Vagina (tissue), 2 donors: ENCODE measurements at places on chromosomes 11 and 22.

GRCh38 chr11:24739637-24740036 is 242.8 kb downstream of the LUZP2 start:
- DNase-seq, result no peak

DNA sequence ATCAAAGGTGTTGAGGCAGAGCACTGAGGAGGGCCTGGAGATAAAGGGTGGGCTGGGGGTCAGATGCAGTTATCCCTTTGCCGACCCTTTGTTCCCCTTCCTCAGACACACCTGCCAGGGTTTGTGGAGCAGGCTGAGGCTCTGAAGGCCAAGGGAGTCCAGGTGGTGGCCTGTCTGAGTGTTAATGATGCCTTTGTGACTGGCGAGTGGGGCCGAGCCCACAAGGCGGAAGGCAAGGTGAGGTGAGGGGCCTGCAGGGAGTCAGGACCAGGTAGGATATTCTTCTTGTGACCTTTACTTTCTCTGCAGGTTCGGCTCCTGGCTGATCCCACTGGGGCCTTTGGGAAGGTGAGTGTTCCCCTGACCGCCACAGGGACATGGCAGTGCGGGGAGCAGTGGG is 2.6 kb downstream of the PRDX5 start:
- DNase-seq, result peak; percentile 80

DNA sequence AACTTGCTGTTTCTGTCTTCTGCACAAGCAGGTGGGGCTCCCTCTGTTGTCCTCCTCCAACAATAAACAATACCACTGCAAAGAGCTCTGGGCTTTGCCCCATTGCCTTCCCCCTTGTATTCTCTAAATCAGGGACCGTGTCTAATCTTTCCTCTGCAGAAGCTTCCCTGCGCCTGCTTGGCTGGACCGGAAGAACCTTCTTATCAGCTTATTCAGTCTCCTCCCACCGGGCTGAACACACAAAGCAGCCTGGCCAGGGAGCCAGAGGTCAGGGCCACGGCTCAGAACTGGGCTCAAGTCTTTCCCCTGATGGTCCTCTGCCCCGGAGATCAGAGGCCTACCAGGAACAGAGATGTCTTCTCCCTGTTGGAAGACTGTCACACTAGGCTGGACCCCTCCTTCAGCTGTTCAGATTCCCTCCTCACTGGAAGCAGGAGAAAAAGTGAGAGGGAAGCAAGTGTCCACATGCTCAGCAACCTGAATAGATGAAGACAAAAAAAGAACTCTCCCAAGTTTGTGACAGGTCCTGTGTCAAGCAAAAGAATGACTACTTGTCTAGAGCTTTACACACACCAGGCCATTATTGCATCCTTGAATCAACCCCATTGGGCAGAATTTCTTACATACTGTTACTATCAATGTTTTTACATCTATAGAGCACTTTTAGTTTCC is 63.7 kb downstream of the RAB30 start:
- DNase-seq, result no peak

DNA sequence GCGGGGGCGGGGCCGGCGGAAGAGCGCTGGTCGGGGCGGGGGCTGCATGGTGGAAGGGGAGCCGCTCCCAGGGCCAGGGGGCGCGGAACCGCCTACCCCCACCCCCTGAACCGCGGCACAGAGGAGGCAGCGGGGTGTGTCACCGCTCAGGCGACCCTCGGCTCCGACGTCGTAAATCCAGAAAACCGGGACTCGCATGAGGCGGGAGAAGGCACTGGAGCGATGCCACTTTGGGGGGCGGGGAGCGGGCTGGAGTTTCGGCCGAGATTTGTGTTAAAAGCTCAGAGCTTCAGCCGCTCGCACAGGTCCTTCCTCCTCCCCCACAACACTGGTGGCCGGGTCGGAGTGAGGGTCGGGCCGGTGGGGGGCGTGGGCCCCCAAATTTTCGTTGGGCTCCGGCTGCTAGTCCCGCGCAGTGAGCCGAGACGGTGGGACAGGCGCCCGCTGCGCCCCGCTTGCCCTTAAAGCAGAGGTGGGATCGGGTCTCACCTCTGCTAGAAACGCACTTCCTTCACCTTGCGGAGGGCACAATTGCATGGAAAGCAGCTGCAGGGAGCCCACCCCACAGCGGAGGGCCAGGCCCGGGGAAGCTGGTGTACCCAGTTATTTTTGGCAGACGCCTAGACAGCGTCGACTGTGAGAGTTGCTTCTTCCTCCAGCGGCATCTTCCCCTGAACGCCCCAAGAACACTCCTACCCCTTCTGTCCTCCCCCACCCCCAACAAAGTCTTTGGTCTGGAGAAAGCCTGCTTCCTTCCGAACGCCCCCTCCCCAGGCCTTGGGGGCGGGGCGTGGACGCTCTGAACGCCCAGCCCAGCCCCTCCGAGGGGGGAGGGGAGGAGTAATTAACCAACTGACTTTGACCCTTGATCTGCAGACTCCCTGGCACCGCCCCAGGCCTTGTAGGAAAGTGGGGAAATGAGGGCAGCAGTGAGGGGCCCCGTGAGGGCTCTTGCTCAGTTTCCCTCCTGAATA is 1.1 kb downstream of the OVOL1 start:
- no peak for DNase-seq

GRCh38 chr11:35516403-35516802 is 9.0 kb downstream of the PAMR1 start:
- DNase-seq, result no peak

DNA sequence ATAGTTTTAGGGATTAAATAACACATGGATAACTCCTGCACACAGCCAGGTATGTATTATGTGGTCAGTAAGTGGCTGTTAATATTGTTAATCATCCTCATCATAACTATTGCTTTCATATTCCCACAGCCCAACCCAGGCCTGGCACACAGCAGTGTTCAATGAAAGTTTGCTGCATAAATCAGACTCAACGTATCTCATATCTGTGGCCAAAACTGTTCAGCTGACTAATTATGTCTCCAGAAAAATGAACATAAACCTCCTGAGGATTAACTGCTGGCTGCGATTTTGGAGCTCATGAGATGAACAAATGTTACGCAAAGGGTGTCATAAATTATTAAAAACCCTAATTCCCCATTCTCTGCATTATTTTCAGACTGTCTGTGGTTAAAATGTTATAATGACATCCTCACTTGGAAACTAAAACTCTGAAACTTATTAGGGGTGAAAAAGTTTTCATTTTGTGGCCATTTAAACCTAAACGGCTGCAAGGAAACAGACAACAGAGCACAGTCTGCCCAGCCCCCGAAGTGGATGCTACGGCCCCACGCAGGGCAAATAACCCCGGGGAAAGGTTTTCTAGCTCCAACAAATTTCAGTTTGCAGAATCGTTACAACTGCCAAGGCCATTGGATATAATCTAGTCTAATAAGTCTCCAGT is 17.3 kb downstream of the ABCC8 start:
- DNase-seq, result no peak

- no peak for DNase-seq
These were observed 13.1 kb downstream of the ADM start for GRCh38 chr11:10317776-10318526.

- DNase-seq, result no peak
These were observed 90.2 kb downstream of the PLEKHA7 start for GRCh38 chr11:16923987-16924386.

GRCh38 chr11:128152796-128153696 is 434.3 kb downstream of the ETS1 start:
- DNase-seq, result no peak

- peak; percentile 61 for DNase-seq
These were observed 16.1 kb downstream of the TUB start for GRCh38 chr11:8097062-8097461.

GRCh38 chr22:46066691-46067090 is 83.6 kb upstream of the PPARA start:
- DNase-seq, result no peak

DNA sequence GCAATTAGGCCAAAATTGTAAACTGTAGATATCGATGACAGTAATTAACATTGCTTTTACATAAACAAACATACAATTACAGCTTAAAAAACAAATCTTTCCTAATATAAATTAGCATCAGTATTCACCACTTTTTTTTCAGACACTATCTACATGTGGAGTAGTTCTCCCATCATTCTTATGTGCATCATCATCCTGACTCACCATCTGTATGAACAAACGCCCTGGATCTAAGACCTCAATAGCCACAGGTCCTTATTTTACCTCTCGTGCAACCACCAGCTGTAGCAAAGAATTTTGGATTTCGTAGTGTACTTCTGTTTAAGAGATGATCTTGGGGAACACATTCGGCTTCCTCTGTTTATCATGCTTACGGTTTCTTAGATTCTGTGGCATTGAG is 551.9 kb upstream of the KIRREL3 start:
- DNase-seq, result no peak

DNA sequence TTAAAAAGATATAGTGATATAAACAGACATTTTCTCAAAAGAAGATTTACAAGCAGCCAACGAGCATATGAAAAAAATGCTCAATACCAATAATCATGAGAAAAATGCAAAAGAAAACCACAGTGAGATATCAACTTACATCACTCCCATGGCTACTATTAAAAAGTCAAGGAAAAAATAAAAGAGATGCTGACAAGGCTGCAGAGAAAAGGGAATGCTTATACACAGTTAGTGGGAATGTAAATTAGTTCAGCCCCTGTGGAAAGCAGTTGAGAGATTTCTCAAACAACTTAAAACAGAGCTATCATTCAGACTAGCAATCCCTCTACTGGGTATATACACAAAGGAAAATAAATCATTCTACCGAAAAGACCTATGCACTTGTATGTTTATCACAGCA is 97.1 kb upstream of the CARD18 start:
- DNase-seq, result no peak

DNA sequence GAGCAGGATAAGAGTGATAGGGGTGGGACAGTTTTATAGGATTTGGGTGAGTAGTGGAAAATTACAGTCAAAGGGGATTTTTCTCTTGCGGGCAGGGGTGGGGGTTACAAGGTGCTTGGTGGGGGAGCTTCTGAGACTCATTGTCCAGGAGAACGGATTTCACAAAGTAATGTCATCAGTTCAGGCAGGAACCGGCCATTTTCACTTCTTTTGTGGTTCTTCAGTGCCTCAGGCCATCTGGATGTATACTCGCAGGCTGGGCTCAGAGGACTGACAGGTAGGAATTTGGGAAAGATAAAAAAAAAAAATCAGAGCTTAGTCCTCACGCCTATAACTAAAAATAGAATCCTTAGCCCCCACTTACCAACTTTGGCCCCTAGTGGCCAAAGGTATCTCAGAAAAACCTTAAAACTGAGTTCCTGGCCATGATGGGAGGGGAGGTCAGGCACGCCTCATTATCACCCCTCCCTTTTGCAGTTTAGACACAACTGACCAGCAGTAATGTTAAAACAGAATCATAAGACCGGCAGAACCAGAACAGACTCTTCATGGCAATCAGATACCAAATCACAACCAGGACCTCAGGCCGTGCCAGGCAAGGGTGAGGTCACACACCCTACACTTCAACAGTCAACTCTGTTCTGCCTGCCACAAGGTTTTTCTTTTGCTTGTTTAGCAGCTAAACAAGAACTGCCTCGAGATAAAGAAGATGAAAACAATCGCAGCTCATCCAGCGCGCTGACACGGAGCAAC is 8.9 kb upstream of the APOBEC3G start:
- no peak for DNase-seq

GRCh38 chr11:73152086-73152853 is 10.2 kb upstream of the FCHSD2 start:
- DNase-seq, result no peak

DNA sequence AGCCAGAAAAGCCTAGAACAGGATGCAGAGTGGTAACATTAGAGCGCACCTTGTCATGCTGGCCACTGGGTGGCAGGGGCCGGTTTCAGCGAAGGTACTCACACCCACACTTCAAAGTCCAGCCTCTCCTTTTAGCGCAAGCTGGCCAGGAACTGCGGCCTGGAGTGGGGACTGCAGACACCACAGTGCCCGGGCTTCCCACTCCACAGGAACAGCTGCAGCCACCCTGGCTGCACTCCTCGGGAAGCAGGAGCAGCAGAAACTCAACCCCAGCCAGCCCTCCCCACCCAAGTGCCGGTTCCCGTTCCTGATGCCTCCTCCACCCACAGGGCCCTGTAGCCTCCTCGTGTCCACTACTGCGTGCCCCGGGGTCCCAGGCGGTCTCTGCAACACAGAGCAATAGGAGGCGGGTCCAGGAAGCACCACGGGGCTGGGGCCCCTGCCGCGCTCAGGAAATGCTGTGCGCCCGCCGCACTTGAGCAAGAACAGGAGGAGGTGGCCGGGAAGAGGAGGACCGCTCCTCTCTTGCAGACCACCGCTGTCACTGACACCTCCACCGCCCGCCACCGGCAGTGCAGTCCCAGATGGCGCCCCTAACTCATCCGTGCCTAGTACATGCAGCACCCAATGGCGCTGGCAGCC is 2.2 kb downstream of the RFPL2 start:
- DNase-seq, result no peak

DNA sequence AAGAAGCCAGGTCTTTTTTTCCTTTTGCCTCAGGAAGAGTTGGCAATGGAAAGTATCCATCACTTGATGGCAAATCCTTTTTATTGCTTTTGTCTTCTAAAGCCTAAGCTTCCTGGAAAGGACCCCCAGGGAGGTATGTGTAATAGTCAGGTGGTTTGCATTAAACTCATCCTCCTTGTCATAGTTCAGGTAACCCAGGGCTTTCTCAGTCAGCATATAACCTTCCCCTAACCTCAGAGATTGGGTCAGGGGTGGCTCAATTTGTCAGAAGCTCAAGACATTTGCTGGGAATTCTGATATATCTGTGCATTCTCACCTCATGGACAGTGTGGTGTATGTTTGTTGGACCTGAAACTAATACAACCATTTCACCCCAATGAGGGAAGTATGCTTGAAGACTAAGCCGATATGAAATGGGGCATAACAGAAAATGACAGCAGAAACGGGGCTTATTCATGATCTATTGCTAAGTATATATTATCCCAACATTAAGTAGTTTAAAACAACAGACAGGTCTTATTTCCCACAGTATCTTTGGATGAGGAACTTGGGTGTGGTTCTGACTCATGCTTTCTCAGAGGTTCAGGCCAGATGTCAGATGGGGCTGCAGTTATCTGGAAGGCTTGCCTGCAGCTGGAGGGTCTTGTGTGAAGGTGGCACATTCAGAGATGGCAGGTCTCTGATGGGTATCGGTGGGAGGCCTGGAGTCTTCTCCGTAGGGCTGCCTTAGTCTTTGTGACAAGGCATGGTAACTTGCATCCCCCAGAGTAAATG is 135.8 kb upstream of the SPON1 start:
- no peak for DNase-seq

GRCh38 chr22:29255064-29255621 is 12.6 kb downstream of the RHBDD3 start:
- DNase-seq, result no peak

DNA sequence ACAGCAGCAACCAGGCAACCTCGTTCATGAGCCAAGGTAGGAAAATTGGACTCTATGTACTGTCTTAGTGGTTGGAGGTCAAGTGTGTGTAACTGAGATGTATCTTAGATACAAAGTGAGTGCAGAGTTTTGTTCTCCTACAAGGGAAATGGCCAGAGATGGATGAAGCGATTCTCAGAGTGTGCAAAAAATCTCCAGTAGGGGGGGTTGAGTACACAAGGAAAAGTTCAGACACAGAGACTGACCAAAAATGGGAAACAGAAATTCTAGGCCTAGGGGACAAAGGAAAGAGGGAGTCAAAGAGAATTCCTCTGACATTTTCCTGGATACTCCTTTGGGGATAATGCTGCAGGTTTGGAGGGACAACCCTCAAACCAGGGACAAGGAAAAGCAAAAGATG is 38.2 kb upstream of the OR5AK2 start:
- DNase-seq, result no peak
